ENCODE measurements at places on chromosomes 4 and X.

DNA sequence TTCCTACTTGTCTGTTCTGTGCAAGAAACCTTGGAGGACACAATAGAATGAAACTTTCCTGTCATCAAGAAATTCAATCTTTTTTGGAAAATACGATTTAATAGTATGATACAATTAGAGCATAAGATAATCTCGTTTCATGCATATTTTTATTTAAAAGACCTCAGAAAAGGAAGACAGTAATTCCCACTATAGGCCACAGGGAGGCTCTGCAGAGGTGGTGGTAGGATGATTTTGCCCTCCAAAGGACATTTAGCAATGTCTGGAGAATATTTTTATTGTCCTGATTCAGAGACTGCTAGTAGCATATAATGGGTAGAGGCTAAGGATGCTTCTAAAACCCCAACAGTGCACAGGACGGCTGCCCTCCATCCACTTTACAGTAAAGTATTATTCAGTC, 68.7 kb downstream of the PAK3 start:
- no peak for DNase-seq

DNA sequence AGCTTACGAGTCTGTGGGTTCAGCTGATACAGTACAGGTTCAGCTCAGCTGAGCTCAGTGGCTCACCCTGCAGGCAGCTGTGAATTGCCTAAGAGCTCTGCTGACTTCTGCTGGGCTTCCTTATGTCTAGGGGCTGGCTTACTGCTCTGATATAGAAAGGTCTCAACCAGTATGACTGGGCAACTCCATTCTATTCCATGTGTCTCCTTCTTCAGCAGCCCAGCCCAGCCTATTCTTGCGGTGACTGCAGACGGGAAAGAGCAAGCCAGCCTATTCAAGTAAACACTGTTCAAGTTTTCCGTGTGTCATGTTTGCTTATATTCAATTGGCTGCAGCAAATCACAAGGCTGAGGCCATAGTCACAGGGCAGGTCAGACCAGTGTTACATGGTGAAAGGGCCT, 615.4 kb upstream of the ZFP42 start:
- DNase-seq: no peak

GRCh38 chr4:30860978-30861377, 140.8 kb downstream of the PCDH7 start:
- DNase-seq: no peak

DNA sequence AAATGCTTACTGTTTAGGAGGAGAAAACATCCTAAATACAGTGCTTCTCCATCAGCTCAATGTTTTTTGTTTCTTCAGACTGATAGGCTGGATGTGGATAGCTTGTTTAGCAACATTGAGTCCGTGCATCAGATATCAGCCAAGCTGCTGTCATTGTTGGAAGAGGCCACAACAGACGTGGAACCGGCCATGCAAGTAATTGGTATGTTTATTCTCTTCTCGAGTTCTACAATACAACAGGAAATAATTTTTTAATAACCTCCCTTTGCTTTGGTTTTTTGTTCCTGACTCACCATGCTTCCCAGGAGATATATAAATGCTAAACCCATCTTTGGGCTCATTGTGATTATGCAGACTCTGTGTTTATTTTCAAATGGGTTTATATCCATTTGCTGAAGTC, 60.9 kb downstream of the ARHGEF38 start:
- DNase-seq: no peak

- no peak for DNase-seq
Observed at GRCh38 chr4:106186201-106186600, 129.8 kb downstream of the TBCK start.

GRCh38 chr4:71188156-71188640, 150.6 kb upstream of the SLC4A4 start:
- no peak for DNase-seq

- DNase-seq: peak; percentile 44
Observed at GRCh38 chr4:147842573-147842972, 110.7 kb downstream of the ARHGAP10 start.

Measured in femur (tissue), 1 donor.